ENCODE measurements at places on chromosomes 4 and X.
A peak's percentile ranks its signal among the peaks of the same experiment; 100 is the strongest.

DNA sequence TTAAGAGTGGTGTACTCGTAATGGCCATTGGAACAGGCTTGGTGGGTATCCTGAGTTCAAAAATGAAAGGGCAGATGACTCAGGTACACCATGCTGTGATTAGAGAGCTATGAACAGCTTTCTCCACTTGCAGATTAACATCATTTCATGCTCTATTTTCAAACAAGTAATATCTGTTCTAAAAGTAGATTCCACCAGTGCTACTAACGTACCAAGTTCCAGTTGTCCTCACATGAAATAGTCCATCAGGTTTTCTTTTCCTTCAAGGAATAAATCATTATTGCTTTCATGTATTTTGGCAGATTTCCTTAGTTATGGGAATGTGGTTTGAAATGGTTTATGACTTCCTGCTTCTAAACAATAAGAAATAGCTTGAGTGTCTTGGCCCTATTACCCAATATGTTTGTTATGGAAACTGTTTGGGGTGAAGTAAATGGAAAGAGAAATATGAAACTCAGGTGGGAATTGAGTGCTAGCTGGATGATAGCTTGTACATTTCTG, 49.9 kb downstream of the PCDH7 start:
- no peak for DNase-seq

- DNase-seq, result no peak
Observed at GRCh38 chr4:7781993-7782392, 157.7 kb downstream of the AFAP1 start.

DNA sequence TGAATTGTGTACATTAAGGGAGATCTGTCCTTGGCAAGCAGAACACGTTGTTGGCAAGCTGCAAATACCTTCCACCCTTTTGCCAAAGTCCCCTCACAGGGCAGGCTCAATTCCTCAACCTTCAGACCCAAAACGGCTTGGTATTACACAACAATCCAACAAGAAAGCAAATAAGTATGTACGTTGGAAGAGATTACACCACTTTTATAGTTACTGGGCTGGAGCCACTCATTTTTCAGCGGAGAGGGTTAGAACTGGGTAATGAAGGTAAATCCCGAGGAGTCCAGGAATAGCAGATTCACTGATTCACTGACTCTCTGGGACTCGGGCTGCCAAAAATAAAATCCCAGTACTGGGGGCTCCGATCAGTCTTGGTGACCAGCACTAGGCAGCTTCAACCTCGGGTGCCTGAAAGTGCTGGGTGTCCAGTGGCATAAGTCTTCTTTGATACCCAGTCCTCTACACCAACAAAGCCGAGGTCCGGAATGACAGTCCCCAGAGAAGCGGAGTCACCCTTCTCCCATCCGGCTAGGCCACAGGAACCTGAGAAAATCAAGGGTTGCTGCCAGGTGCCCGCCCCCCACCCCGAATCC, 587 bp downstream of the TIMM8A start:
- DNase-seq, result no peak

- DNase-seq, result no peak
Observed at GRCh38 chrX:153723351-153724251, 586 bp downstream of the BCAP31 start.

DNA sequence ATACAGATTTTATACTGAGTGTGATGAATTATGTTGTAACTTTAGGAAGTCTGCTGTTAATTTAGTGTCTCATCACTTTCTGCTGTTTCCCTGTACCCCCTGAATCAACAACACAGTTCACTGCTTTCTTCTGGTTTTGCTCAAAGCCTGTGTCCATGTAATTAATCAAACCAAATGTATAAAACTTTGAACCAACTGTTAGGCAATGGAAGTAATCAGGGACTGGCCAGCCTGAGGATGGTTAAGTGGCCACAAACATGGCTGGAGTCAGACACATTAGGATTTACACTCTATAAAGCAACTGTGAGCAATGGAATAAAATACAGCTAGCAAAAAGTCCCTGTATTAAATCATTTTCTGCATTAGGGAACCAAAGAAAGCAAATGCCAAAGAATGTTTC, 42.6 kb downstream of the CXCL1 start:
- DNase-seq, result no peak

DNA sequence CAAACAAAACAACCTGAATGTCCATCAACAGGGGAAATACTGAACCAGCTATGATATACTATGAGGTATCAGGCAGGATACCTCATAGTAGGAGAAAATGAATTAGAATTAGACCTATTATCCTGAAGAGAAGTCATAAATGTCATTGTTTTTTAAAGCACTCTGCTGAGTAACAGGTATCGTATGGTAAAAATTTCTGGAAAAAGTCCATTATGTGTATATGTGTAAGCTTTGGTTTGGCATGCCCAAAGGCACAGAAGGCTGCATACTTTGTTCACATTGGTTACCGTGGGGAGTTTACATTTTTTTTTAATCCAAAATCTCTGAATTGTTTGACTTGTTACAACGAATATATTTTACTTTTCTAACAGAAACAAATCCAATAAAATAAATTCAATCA, 70.5 kb downstream of the RPS3A start:
- DNase-seq, result no peak

DNA sequence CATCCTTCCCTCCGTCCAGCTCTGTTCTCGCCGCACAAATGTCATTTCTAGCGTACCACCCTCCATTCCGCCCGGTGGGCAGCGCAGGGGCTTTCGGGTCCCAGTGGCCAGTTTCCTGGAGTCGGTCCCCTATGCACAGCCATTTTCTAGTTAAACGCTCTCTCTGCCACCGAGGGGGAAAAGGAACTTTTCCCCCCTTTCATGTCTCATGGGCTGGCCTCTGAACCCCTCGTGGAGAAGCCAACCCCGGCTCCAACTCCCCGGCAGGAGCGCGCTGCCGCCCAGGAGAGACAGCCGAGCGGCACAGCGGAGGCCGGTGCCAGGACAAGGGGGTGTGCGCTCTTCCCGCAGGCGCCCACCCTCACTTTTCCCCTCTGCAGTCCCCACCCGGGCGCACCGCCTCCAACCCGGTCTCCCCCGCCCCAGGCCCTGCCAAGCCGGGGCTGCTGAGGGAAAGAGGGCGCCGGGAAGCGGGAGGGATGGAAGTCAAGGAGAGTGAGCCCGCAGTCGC, 662 bp downstream of the APBB2 start:
- no peak for DNase-seq

GRCh38 chr4:75630937-75631329, 605 bp upstream of the CDKL2 start:
- DNase-seq, result no peak

- no peak for DNase-seq
Observed at GRCh38 chrX:74781507-74782034, 143.7 kb downstream of the NEXMIF start.

GRCh38 chr4:168853770-168854169, 156.3 kb downstream of the CBR4 start:
- no peak for DNase-seq

DNA sequence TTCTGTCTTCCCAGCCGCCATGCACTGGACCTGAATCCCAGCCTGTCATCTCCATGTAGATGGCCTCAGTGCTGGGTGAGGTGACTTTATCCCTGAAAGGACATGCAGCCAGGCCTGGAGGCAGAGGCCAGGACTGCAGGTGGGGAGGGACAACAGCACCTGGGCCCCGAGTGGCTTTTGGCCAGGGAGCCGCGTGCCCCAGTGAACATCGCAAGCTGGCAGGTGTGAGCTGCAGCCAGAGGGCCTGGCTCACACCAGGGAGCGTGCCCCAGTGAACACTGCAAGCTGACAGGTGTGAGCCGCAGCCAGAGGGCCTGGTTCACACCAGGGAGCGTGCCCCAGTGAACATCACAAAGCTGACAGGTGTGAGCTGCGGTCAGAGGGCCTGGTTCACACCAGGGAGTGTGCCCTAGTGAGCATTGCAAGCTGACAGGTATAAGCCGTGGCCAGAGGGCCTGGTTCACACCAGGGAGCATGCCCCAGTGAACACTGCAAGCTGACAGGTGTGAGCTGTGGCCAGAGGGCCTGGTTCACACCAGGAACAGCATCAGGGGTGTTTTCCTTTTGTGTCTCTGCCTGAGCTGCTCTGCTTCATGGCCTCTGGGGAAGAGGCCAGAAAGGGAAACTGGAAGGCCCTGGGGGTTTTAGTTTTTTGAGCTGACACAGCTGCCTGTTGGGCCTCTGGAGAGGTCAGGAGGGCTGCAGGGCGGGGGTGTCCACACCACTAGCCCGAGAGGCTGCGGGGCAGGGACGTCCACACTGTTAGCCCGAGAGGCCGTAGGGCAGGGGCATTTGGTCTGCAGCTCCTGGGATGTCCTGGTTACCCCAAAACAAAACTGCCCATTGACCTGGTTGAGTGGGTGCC, 22.7 kb upstream of the PSAPL1 start:
- no peak for DNase-seq

GRCh38 chr4:173370130-173370476, 651 bp upstream of the SAP30 start:
- peak; percentile 76 for DNase-seq

DNA sequence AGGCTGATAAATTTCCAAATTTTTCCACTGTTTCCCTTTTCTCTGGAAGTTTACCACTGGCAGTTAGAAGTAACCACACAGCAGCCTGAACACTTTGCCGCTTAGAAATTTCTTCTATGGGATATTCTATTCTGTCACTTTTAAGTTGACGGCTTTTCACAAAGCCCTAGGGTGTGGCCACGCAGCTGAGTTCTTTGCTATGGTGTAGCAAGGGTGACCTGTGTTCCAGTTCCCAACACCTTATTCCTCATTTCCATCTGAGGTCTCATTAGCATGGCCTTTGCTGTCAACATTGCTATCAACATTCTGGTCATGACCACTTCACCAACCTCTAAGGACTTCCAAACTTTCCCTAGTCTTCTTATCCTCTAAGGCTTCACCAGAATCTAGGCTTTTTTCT, 45.4 kb upstream of the NFKB1 start:
- DNase-seq, result no peak

DNA sequence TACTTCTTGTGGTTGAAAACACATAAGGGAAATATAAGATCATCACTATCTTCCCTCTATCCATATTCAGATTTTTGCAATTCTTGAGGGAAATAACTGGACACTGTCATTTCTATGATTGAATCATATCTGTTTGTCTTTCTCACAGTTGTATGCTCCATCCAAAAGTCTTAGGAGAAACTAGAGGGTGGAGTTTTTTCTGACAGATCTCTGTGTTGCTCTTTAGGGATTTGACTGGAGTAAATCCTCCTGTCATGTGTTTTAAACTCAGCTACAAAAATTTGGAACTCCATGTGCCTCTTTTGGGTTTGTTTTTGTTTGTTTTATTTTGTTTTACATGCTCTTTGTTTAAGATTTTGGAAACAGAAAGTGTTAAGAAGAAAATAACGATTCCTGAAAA, 136.5 kb downstream of the SPATA18 start:
- no peak for DNase-seq

DNA sequence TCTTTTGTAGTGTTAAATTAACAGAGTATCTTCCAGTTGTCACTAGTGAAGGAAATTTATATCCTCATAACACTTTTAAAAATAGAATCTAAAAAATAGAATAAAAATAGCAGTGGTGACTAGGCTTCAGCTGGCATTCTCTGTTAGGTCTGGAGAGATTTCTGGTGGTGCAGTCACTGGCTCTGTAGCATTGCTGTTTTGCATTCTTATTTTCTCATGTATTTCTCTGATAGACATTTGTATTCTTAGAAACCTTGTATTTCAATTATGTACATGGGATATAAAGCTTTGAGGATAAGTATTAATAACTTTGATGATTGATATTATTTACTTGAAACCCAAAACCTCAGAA, 87.6 kb downstream of the TMEM131L start:
- DNase-seq, result no peak

GRCh38 chrX:47864300-47864699, 27.6 kb downstream of the ZNF81 start:
- no peak for DNase-seq

DNA sequence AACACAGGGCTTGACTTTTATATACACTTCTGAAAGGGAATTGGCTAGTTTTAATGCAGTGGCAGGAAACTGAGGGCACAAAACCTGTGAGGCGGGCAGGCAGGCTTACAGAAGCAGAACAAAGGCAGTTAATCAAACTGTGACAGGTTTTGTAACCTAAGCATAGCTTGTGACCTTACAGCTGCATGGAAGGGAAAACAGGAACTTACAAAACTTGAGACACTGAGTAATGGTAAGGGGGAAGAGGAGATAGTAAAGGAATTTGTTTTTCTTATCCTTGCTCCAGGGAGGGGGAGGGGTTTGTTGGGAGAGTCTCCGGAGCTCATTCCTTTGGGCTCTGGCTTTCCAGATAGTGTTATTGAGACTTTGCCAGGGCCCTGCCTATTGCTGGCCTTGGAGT, 55.6 kb downstream of the SLITRK4 start:
- DNase-seq, result no peak

DNA sequence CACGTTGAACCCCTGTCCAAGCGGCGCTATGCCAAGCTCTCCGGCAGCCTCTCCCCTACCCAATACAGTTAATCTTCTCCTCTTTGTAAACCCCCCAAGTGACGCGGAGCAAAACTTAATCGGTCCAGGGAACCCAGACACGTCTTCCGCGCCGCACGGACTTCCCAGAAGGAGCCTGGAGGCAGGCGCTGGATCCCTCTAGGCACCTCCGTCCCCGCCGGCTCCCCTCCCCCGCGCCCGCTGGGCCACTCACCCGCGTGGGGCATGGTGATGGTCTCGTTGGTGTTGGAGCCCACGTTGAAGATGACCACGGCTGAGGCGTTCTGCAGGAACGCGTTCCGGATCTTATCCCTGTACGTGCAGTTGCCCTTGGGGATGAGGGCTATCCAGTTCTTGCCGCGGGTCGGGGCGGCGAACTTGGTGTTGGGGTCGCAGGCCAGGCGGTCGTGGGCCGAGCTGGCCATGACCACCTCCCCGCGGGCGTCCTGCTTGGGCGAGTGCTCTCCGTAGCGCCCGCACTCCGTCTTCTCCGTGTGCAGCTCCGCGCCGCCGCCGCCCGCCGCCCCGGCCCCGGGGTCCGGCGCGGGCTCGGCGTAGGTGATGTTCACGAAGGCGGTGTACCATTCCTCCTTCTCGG, 1.1 kb downstream of the RNF150 start:
- no peak for DNase-seq

DNA sequence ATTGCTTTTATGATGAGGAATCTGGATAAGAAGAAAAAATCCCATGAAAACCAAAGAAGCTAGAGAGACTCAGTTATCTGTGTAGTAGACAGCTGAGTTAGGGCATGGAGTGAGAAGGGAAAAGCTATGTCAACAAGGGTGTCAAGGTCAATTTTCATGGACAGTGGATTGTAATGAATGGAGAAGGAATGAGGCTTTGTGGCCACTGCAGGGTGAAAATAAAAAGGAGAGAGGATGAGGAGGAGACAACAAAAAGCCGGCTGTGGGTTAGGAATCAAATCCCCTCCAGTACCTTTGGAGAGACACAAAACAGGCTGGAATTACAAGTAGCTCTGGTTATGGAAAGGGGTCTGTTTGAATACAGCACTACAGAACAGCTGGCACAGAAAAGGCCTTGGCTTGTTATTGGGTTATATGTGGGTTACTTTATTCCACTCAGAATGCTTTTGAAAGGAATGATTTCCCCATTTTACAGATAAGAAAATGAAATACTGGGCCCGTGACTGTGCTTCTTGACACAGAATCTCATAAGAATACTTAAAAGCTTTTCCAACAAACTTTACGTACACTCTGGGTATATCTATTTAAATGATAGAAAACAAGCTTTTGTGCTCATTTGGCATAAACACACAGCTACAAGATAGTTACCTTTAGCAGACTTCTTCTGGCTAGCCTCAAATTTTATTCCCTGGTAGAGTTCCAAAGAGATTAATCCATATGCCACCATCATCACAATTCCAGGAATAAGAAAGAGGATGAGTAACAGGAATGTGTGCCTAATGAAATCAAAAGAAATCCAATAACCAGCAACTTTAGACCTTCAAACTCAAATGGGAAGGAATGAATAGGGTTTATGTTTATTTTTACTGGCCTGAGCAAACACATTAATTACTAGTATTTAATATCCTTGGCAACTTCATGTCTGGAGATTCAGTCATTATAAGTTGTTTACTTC, 7.5 kb downstream of the CCKAR start:
- DNase-seq, result no peak
